ENCODE measurements at places on chromosomes 1 and 21.

DNA sequence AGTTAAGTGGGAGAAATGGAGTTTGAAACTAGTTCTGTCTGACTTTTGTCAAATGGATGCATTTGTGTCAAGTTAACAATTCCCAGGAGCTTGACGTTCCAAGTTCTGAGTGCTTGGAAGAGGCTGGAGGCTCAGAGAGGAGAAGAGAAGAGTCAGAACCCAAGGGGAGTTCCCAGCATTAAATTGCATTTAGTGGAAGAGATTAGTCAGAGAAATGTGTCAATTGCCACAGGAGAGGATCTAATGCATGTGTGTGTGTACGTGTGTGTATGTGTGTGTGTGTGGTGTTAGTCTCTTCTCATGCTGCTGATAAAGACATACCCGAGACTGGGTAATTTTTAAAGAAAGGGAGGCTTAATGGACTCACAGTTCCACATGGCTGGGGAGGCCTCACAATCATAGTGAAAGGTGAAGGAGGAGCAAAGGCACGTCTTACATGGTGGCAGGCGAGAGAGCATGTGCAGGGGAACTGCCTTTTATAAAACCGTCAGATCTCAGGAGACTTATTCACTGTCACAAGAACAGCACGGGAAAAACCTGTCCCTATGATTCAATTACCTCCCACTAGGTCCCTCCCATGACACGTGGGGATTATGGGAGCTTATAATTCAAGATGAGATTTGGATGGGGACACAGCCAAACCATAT lies 101.5 kb upstream of the TMEM51 start:
- no peak for DNase-seq

DNA sequence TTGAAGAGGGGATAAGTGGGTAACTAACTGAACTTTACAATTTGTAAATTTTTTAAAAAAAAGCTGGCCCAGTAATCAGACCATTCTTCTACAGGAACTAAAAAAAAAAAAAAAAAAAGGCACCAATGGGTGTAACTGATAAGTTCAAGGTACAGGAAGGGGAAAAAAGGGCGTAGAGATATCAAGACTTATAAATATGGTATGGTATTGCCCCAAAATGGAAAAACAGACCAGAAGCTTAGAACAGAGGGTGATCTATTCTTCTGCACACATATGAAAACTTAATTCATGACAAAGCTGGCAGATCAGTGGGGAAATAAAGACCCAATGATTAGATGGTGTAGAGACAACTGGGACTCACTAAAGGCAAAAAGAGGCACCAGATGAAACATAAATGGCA lies 58.9 kb downstream of the LHX4 start:
- DNase-seq: no peak

GRCh38 chr1:7149080-7149838 lies 364.0 kb downstream of the CAMTA1 start:
- no peak for DNase-seq

DNA sequence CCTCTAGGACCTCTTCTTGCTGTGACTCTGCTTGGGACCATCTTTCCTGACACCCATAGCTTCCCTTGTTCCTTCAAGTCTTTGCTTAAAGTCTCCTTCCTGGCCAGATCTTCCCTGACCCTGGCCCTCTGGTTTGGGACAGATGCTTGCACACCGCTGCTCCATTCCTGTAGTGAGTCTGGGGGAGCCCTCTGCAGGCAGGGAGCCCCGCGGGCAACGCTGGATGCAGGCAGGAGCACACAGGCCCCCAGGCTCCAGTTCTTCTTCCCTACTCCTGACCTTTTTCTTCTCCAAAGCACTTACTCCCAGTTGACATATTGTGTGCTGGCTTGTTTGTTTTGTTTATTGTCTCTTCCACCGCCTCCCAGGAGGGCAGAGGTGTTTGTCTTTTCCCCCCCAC lies 413.4 kb downstream of the CAMTA1 start:
- no peak for DNase-seq

DNA sequence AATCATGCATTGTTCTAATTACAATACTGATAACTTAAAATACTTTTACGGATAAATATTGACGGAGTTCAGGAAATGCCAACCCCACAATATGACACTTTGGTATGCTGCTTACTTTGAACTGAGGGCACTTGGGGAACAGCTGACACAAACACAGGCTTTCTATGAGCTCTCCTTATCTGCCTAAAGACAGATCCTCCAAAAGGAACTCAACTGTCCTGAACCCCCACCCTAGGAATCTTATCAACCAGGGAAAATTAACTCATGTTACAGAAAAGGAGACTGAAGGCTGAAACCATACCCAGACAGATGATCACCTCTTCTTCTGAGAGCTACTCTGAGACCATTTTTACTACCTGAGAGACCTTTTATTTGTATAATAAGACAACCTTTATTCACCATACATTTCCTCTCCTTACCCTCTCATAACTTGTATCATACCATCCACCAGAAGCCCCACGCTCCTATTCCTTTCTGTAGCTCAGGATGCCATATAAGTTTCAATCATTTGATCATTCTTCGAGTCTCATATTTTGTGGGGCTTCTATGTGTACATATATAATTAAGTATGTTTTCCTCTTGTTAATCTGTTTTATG lies 239.5 kb downstream of the FAF1 start:
- DNase-seq: no peak

DNA sequence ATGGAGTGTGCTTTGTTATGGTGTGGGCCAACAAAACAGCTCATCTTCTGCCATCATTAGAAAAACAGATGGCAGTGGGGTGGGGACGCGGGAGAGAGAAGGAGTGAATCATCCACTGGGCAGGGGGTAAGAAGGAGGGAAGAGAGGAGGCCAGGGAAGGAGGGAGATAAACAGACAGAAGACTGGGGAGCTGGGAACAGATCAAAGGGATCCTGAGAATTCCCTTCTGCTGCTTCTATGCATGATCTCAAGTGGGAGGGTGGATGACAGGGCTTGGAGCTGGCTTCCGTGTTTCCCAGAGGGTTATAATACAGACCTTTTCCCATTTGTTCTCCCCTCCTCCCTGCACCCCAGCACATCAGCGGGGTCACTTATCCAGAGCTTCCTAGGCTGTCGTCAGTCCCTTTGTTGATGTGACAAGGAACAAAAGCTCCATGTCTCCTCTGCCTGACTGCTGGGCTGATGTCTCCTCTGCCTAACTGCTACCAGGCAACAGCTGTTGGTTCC lies 338.6 kb downstream of the PAPPA2 start:
- DNase-seq: no peak

GRCh38 chr1:2631136-2632050 lies 1.4 kb downstream of the MMEL1 start:
- no peak for DNase-seq

GRCh38 chr1:47444562-47445465 lies 7.0 kb downstream of the FOXD2 start:
- DNase-seq: no peak

Data from omental fat pad (tissue), 4 donors.